ENCODE measurements at places on chromosomes 11 and 22.

- peak; percentile 66 for DNase-seq
These were observed 653 bp downstream of the NAGA start for GRCh38 chr22:42069801-42070516.

DNA sequence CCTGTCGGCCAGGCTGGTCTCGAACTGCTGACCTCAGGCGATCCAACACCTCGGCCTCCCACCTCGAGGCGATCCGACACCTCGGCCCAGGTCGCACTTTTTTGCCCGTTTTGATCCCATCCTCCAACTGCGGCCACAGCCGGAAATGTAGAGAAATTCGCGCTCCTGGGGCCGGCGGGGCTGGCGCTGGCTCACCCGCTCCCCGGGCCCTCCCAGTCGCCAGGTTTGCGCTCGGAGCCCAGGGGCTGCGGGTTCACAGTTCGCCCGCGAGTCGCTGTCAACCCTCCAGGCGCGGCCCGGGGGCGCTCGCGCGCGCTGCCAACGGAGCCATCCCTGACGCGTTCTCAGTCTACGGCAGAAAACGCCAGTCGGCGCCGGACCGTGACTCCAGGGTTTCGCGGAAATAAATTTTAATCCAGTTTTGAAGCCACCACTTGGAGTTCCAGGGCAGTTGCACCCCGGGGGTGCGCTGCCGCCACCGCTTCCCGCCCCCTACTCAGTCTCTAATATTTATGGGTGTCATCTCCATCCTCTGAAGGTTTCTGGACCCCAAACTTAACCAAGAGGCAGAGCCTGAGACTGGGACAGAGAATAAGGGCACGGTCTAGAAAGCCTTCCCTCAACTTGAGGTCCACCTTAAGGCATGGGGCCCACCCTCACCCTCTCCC, 1.5 kb upstream of the KLHDC7B start:
- no peak for DNase-seq

DNA sequence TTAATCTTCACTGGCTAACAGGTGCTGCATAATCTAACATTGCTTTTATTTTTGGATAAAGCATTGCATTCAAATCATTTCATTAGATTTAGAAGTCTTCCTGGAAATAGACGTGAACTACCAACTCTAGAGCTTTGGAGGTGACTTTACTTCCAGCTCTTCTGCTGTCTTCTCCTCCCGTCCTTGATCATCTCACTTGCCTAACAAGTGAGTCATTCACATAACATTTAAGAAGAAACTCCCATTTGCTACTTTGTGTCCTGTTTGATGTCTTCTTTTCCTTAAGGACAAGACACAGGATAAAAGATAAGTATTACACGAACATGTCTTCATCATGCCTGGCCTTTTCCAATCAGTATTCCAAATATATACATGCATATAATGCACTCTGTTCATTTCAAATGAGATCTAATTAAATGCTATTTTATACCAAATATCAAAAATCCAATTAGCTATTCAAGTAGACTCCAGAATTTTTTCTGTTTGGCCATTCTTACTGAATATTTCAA, 88.3 kb downstream of the BDNF start:
- DNase-seq, result no peak

GRCh38 chr11:2539371-2540222, 94.8 kb downstream of the KCNQ1 start:
- no peak for DNase-seq

- DNase-seq, result no peak
These were observed 27.5 kb upstream of the OR9I1 start for GRCh38 chr11:58152781-58153180.

Data from CMK (cell line).